Melanocyte of skin (primary cell): ENCODE measurements at places on chromosomes 2 and 18. TPM values are rescaled to one million over a fixed set of nuclear protein-coding genes. Genes with fewer than 3 reads are reported as not detected.

KATNAL2 gene
- 2.1 and 4.0 TPM in 2 replicates for total RNA-seq

GKN2 gene
- total RNA-seq: not detected in 2 replicates

FAM228A gene
- total RNA-seq: under 0.01 TPM in 1 of 2 replicates, not detected in the other

LRP1B gene
- not detected in 2 replicates for total RNA-seq

ACTR2 gene
- total RNA-seq: 84.6 and 108 TPM in 2 replicates

MITD1 gene
- 21.3 and 26.4 TPM in 2 replicates for total RNA-seq

INHBB gene
- total RNA-seq: not detected in 2 replicates
